Lower leg skin (tissue), 4 donors: ENCODE measurements at places on chromosomes 3 and 15.

DNA sequence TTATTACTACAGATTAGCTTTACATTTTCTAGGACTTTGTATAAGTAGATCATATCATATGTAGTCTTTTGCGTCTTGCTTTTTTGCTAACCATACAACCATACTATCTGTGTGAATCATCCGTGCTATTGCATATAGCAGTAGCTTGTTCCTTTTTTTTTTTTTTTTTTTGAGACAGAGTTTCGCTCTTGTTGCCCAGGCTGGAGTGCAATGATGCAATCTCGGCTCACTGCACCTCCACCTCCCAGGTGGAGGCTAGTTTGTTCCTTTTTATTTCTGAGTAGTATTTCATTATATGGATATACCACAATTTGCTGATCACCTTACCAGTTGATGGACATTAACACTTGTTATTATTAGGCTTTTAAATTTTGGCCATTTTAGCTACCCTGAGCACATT is 54.5 kb upstream of the TBL1XR1 start:
- DNase-seq, result no peak

GRCh38 chr3:123782488-123782887 is 101.6 kb downstream of the MYLK start:
- DNase-seq, result no peak

GRCh38 chr3:184155644-184156521 is 706 bp downstream of the DVL3 start:
- DNase-seq, result peak; percentile 90

DNA sequence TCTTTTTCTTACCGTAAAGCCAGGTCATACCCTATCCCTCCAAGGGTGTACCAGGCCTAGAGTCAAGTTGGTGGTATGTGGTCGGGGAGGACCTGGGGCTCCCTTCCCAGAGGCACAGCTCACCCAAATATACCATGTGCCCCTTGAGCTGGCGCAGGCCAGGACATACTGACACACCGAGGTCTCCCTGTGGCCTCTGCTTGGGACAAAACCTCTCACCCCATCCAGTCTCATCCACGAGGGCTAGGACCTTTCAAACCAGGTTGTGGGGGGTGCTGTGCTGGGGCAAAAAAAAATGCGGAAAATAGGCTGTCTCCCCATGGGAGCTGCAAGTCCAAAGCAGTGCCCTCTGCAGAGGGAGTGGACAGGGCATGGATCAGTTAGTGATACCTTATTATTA is 22.8 kb downstream of the PTH1R start:
- no peak for DNase-seq

DNA sequence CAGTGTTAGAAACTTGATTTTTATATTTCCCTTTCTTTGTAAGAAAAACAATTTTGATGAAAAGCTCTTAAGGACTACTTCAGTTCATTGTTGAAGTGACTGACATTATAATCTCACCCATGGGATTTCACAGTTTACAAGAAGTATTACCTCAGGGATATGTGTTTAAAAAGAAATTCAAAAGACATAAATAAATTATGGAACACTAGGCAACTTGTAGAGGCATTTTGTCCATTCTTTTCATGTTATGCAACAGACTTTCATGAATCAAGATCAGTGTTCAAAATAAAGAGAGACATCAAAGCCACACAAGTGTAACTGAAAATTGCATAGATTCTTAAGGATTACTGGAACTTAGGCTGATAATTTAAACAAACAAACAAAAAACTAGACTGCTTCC is 196.8 kb upstream of the AGTR1 start:
- DNase-seq, result no peak

DNA sequence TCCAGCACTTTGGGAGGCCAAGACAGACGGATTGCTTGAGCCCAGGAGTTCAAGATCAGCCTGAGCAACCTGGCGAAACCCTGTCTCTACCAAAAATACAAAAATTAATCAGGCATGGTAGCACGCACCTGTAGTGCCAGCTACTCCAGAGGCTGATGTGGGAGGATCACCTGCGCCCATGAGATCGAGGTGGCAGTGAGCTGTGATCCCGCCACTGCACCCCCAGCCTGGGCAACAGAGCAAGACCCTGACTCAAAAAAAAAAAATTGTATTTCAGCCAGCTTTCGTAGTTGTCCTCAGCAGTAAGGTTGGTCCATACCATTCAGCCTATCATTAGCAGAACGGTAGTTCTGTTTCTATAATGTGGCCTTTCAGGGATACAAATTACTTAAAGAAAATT is 66.6 kb upstream of the FURIN start:
- no peak for DNase-seq

GRCh38 chr3:17980863-17981262 is 238.4 kb upstream of the TBC1D5 start:
- no peak for DNase-seq

GRCh38 chr3:188111002-188111584 is 42.9 kb upstream of the LPP start:
- no peak for DNase-seq

GRCh38 chr15:67185621-67186225 is 68.7 kb downstream of the AAGAB start:
- DNase-seq, result peak; percentile 83

- no peak for DNase-seq
Observed at GRCh38 chr3:89268059-89268458, 160.6 kb downstream of the EPHA3 start.

- no peak for DNase-seq
Observed at GRCh38 chr3:45677033-45677446, 12.2 kb upstream of the SACM1L start.

DNA sequence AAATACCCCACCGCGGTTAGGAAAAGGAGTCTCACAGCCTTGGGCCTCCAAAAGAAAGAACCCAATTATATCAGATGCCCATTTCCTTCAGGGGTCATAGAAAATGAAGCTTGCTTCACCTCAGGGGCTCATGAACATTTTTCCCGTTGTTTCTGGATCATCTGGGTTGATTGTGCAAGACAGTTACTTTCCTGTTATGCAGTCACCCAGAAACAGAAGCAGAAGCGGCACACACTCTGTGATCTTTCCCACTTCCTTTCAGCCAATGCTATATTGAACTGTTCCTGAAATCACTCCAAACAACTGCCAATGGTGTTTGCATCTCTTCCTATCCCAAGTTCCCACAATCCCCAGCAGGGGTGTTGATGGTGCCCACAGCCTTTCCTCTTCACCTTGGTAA is 295.6 kb upstream of the RASGRP1 start:
- no peak for DNase-seq

- peak; percentile 53 for DNase-seq
Observed at GRCh38 chr15:84833447-84834228, 16.5 kb downstream of the ALPK3 start.

GRCh38 chr3:72855001-72855400 is 6.8 kb upstream of the SHQ1 start:
- DNase-seq, result no peak

DNA sequence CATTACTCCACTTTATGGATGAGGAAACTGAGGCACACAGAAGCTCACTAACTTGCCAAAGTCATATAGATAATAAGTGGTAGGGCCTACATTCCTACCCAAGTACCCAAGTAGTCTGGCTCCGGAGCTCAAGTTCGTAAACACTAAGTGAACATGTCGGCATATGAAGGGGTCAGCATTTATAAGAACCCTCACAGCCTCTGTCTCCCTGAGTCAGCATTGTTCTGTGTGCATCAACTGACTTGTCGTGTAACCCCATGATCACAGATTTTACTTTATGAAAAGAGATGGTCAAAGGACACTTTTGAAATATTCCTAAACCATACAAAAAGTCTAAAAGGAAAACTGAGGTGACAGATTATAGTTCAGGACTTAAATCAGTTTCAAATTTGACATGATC is 260.1 kb upstream of the CCDC54 start:
- DNase-seq, result no peak

- no peak for DNase-seq
Observed at GRCh38 chr3:118526758-118527513, 507.7 kb downstream of the IGSF11 start.

GRCh38 chr15:37931321-37931720 is 3.1 kb upstream of the TMCO5A start:
- no peak for DNase-seq

DNA sequence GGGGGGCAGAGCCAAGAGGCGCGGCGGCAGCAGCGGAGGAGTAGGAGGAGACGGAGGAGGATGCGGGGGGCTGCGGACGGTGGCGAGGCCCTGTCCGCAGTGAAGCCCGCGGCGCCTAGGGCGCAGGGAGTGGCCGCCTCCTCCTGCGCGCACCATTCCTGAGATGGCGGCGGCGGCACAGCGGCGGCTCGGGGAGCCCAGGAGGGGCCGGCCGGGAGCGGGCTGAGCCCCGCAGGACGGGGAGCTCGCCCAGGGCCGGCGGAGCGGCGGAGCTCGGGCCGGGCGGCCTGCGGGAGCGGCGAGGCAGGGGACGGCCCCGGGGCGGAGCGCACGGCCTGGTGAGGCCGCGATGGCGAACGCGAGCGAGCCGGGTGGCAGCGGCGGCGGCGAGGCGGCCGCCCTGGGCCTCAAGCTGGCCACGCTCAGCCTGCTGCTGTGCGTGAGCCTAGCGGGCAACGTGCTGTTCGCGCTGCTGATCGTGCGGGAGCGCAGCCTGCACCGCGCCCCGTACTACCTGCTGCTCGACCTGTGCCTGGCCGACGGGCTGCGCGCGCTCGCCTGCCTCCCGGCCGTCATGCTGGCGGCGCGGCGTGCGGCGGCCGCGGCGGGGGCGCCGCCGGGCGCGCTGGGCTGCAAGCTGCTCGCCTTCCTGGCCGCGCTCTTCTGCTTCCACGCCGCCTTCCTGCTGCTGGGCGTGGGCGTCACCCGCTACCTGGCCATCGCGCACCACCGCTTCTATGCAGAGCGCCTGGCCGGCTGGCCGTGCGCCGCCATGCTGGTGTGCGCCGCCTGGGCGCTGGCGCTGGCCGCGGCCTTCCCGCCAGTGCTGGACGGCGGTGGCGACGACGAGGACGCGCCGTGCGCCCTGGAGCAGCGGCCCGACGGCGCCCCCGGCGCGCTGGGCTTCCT is at the start of gene GPR27:
Gene GPR27 (plus strand): TSS at position 155 of the 909 bp plus-strand sequence. CDS start 195 bp downstream, at position 350.
- DNase-seq, result no peak
